ENCODE measurements at places on chromosomes 4 and X. TPM values are rescaled to one million over a fixed set of nuclear protein-coding genes. Genes with fewer than 3 reads are reported as not detected.

DNA sequence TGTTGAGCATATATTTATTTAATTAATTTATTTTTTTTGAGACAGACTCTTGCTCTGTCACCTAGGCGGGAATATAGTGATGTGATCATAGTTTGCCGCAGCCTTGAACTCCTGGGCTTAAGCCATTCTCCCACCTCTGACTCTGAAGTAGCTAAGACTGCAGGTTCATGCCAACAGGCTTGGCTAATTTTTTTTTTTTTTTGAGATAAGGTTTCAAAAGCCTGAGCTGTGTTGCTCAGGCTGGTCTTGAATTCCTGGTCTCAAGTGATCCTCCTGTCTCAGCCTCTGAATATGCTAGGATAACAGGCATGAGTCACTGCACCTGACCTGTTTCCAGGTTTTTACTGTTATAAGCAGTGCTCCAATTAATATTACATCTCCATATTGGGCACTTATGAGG, 4.8 kb downstream of the ADD1 start:
- no peaks in the 10 kb centered on the region for H3K27me3 ChIP-seq
- no peak overlapping the region for H3K27ac ChIP-seq
- H3K4me3 ChIP-seq: no peak overlapping the region
- H3K4me1 ChIP-seq: peaks cover 62% of the 10 kb centered on the region
- no peak for DNase-seq

DNA sequence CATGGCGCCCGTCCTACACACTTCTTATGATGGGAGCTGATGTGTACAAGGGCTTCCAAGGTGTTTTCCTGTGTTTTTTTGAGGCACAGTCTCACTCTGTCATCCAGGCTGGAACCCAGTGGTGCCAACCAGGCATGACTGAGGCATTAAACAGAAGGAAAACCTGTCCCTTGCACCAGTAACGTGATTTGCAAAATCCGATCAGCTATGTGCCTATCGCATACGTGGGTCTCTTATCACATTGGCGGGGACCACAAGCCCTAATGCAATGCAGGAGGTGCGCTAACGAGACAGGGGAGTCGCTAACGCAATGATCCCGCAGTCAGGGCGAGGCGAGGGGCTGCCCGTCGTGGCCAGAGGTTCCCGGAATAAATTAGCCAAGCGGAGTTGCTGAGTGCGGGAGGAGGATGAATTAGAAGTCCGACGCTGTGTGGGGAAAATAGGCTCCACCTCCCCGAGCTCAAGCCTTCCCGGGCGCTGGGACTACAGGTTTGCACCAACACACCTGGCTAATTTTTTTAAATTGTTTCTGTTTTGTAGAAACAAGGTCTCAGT, 162.7 kb downstream of the SHOX start:
- H3K27me3 ChIP-seq: peaks cover 6% of the 10 kb centered on the region
- no peak overlapping the region for H3K27ac ChIP-seq
- H3K4me3 ChIP-seq: no peak overlapping the region
- DNase-seq: no peak
- no peaks in the 10 kb centered on the region for H3K4me1 ChIP-seq

DNA sequence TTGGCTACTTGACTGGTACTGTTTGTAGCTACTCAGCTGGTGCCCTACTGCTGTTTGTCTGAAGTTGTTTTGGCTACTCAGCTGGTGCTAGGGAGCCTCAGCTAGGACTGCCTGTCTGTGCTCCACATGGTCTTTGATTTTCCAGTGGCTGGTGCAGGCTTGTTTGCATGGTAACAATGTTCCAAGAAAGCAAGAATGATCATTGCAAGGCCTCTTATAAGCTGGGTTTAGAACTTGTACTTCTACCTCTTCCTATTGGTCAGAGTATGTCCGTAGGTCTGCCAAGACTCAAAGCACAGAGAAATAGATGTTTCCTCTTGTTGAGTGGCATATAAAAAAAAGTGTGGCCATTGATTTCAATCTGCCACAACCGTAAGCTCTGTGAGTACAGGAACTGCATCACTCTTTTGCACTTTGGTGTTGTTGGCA, 17.6 kb downstream of the NFKB1 start:
- no peaks in the 10 kb centered on the region for H3K27me3 ChIP-seq
- H3K4me3 ChIP-seq: no peak overlapping the region
- H3K4me1 ChIP-seq: peaks cover 5% of the 10 kb centered on the region
- no peaks in the 10 kb centered on the region for H3K36me3 ChIP-seq

- H3K27me3 ChIP-seq: no peaks in the 10 kb centered on the region
- no peaks in the 10 kb centered on the region for H3K36me3 ChIP-seq
- no peak overlapping the region for H3K27ac ChIP-seq
- H3K4me3 ChIP-seq: no peak overlapping the region
These were observed 25.8 kb upstream of the USP46 start for GRCh38 chr4:52684896-52685295.

DNA sequence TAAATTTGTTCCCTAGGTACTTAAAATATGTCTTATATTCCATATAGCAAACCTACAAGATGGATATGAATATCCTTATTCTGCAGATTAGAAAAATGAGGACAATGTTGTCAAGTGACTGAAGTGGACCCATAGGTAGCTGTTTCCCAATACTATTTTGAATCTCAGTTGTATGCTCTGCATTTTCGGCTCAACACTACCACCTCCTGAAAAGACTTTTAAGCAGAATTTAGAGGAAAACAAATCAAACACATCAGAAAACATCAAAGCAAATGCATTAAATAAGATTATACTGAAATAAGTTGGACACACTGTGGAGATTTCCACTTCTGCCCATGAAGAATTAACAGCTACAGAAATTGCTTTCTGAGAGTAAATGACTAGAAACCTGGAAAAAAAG, 488.7 kb downstream of the TRIML1 start:
- H3K27ac ChIP-seq: no peak overlapping the region
- H3K36me3 ChIP-seq: no peaks in the 10 kb centered on the region
- DNase-seq: no peak
- H3K4me3 ChIP-seq: no peak overlapping the region

DNA sequence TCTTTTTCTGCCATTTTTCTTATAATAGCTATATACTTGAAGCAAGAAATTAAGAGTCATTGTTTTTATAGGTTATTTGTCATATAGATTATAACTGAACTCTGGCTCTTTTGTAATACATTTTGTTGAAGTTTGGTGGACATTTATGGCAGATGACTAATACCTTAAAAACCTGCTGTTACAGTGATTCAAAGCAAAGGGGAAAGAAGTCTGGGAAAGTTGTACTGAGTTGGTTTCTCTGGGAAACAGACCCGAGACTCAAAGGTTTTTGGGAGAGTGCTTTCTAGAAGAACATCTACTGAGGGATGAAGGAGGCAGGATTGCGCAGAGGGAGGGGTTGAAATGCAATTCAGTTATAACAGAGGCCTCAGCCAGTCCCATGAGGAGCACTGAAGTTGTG, 35.9 kb downstream of the NAP1L5 start:
- H3K27ac ChIP-seq: no peak overlapping the region
- H3K36me3 ChIP-seq: peaks cover 39% of the 10 kb centered on the region
- H3K27me3 ChIP-seq: no peaks in the 10 kb centered on the region
- H3K4me3 ChIP-seq: no peak overlapping the region
- no peak for DNase-seq
- no peaks in the 10 kb centered on the region for H3K4me1 ChIP-seq

DNA sequence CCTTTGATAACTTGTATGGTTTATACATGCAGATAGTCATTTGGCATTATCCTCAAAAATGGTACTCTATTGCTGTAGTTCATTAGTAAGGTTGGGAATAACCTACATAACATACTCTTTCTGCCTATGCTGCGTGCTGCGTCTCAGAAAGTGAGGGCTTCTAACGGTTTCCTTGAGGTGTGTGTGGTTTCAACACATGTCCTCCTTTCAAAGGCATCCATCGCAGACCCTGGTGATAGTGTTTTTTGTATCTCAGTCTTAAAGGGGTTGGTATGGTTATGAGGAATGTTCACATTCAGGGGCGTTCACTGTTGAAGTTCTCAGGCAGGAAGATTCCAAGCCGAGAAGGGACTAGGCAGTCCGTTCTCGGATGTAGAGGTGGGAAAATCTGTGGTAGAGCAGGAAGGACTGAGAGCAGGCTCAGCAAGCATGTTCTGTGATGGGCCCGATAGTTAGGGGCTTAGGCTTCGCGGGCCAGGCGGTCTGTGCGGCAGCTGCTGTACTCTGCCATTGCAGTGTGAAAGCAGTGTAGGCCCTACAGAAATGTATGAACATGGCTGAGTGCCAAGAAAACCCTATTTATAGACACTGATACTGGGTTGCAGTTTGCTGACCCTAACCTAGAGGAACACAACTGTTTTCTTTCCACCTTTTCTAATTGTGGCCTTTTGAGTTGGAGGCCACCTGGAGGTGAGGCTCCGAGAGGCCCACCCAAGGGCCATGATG, 123.2 kb downstream of the GPR143 start:
- H3K4me3 ChIP-seq: no peak overlapping the region
- no peaks in the 10 kb centered on the region for H3K27me3 ChIP-seq

DNA sequence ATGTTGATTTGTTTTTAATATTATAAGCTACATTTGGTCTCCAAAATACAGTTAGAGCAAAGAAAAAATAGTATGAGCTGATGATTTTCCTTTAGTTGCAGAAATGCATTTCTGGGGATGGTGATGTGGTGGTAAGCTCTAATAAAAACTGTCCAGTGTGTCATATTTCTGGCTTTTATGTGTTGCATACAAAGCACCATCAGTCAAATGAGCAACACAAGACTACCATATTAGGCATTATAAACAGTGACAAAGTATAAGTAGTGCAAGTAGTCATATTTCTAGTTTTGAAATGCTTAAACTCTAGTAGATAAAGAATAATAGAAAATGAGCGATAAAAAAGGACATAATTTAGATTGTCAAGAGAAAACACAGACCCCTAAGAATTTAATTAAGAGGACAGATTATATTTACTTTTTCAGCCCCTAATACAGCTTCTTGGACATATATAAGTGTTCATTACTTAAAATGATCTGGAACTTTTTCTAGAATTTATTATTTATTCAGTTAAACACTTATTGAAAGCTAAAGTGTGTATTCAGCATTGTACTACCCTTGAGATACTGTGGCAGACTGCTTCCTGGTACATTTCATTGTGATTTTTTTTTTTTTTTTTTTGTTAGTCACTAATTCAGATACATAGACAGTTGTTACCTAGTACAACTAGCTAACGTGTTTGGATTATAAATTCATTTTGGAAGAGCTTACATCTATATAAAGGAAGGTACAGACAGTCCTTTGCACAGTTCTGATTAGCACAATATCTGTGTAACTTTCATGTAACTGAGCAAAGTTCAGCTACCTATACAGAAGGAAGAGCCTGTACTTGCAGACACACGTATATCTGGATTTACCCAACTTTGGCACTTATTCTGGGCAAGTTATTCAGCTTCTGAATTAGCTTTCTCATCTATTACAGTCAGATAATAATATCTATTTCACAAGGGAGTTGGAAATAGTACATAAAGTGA, 22.3 kb downstream of the RAP1GDS1 start:
- H3K36me3 ChIP-seq: no peaks in the 10 kb centered on the region
- no peak for DNase-seq
- H3K27me3 ChIP-seq: no peaks in the 10 kb centered on the region
- H3K27ac ChIP-seq: no peak overlapping the region
- no peak overlapping the region for H3K4me3 ChIP-seq
- no peaks in the 10 kb centered on the region for H3K4me1 ChIP-seq

GRCh38 chr4:54498661-54499111, 159.1 kb upstream of the KIT start:
- H3K27ac ChIP-seq: no peak overlapping the region
- H3K27me3 ChIP-seq: no peaks in the 10 kb centered on the region
- H3K36me3 ChIP-seq: no peaks in the 10 kb centered on the region
- no peak overlapping the region for H3K4me3 ChIP-seq

DNA sequence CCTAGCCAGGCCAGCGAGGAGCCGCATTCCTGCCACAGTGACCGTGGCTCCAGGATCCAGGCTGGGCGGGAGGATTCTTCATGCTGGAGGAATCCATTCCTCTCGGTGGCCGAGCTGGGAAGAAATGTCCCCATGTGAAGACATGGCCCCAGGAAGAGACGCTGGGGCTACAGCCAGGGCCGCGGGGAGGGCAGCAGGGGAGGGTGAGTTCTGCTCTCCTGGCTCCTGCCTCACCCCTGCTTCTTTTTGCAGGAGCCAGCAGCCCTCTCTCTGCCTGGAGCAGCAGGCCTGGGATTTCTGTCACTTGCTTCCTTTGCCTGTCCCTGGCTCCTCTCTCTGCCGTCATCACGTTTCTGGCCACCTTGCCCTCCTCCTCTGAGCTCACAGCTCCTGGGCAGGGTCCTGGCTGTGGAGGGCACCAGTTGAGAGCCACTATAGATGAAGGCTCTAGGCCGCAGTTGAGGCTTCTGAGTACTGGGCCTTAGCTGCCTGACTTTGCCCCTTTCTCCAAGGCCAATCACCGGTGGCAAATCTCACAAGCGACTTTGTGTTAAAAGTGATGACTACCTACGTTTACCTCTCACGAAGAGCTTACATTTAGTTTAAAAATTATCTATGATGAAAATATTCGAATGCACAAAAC, 48.3 kb downstream of the ENPP6 start:
- H3K27ac ChIP-seq: no peak overlapping the region
- no peaks in the 10 kb centered on the region for H3K27me3 ChIP-seq
- H3K4me3 ChIP-seq: no peak overlapping the region
- peaks cover 7% of the 10 kb centered on the region for H3K4me1 ChIP-seq
- DNase-seq: no peak

GRCh38 chrX:93422693-93423092, 250.7 kb downstream of the NAP1L3 start:
- no peak for DNase-seq
- no peaks in the 10 kb centered on the region for H3K36me3 ChIP-seq
- H3K4me3 ChIP-seq: no peak overlapping the region
- H3K4me1 ChIP-seq: no peaks in the 10 kb centered on the region

DNA sequence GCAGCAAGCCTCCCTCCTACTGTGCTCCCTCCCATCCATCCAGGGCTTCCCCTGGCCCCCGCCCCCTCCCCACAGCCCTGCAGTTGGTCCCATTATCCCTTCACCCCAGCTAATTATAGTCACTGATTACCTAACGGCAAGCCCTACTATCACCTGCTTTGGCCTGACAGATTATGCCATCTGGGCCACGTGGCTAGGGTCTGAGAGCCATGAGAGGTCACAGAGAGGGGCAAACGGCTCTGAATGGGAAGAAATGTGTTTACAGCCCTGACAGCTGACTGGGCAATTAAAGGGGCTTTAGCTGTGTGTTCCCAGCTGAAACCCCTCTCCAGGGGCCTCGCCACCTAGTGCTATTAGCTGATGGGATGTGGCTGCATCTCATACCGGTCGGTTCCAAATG, 134.4 kb upstream of the CPEB2 start:
- no peaks in the 10 kb centered on the region for H3K4me1 ChIP-seq
- no peak overlapping the region for H3K4me3 ChIP-seq
- H3K27me3 ChIP-seq: no peaks in the 10 kb centered on the region
- no peak for DNase-seq

GRCh38 chr4:110184140-110184790, 14.2 kb downstream of the ELOVL6 start:
- no peak overlapping the region for H3K4me3 ChIP-seq
- no peaks in the 10 kb centered on the region for H3K27me3 ChIP-seq

- no peaks in the 10 kb centered on the region for H3K27me3 ChIP-seq
- H3K4me3 ChIP-seq: no peak overlapping the region
- peak; percentile 13 for DNase-seq
These were observed 4.1 kb downstream of the SH3BP2 start for GRCh38 chr4:2796849-2797544.

GRCh38 chr4:137226221-137226620, 306.1 kb downstream of the PCDH18 start:
- no peaks in the 10 kb centered on the region for H3K36me3 ChIP-seq
- no peaks in the 10 kb centered on the region for H3K4me1 ChIP-seq
- no peak overlapping the region for H3K27ac ChIP-seq
- H3K27me3 ChIP-seq: no peaks in the 10 kb centered on the region
- DNase-seq: no peak

DMD gene
- not detected for total RNA-seq

ATP8A1 gene
- 84.8 TPM for total RNA-seq

FAT1 gene
- total RNA-seq: not detected

SRPX gene
- not detected for total RNA-seq

RPGR gene
- 20.8 TPM for total RNA-seq

UBE2D3 gene
- total RNA-seq: 527 TPM

GC gene
- not detected for total RNA-seq

FGFBP1 gene
- not detected for total RNA-seq

GLRA2 gene
- not detected for total RNA-seq

HGFAC gene
- total RNA-seq: 0.54 TPM

Data from natural killer cell (primary cell).